ENCODE measurements at places on chromosomes 5 and 9.

GRCh38 chr5:176793736-176794135 lies 16.6 kb upstream of the UNC5A start:
- no peak for DNase-seq

DNA sequence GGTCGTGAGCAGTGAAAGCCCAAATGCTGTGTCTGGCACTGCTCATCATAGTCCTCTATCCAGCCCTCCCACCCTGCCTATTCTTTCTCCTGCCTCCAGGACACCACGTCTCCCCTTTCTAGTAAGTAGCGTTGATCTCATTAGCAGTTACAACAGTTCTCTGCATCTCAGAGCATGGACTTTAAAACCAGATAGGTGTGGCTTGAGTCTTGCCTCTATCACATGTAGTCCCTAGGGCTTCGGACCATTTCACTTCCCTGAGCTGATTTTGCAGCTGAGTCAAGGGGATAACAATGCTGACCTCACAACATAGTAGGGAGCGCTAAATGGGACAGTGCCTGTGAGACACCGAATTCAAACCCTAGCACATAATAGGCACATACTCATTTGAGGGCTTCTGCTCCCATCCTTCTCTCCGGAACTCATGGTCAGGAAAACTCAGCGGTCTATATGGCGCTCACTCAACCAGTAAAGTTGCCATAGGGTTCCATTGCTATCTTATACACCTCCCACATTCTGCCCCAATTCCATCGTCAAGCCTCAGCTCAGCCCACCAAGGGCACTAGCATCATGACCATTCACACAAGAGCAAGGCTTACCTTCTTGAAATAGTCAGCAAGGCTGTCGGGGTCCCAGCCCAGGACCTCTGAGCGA lies 515 bp downstream of the LCP2 start:
- no peak for DNase-seq

DNA sequence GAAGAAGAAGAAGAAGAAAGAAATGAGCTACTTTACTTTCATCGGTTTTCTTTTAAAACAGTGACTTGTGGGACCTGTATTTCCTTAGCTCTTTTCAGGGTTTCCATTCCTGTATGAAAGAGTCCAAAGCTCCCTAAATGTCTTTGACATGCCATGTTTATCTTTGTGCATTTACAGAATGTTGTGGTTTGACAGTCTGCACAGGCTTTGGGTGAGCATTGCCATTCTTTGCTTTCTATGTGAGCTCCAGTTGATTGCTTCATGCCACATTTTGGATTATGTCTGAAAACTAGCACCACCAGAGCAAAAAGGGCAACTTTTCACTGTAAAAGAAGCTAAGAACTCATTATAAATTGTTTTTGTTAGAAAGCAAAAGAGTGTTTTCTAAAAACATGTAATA lies 733.4 kb downstream of the TLE4 start:
- no peak for DNase-seq

DNA sequence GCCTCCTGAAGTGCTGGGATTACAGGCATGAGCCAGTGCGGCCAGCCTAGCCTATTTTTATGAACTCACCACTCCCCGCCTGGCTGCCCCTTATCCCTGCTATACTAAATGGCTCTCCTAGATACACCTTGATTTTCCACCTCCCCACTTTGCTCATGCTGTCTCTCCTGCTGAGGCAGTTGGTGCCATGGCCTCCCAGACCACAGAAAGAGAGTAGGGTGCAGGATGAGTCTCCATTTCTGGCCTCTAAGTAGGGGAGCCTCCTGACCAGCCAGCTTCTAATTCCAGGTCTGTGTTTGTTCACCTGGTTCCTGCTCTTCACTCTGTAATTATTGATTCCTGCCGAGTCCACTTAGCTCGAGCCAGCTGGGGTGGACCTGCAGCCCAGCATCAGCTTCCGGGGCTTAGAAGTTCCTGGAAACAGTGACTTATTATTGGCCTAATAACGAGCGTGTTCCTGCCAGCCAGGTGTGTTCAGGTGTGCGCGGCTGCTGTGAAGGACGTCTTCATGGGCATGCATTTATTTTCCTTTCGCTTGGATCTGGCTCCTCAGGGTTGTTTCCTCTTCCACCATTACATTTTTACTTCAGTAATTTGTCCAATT lies 34.0 kb downstream of the ZNF618 start:
- no peak for DNase-seq

GRCh38 chr5:125376059-125376641 lies 629.7 kb upstream of the ZNF608 start:
- no peak for DNase-seq

DNA sequence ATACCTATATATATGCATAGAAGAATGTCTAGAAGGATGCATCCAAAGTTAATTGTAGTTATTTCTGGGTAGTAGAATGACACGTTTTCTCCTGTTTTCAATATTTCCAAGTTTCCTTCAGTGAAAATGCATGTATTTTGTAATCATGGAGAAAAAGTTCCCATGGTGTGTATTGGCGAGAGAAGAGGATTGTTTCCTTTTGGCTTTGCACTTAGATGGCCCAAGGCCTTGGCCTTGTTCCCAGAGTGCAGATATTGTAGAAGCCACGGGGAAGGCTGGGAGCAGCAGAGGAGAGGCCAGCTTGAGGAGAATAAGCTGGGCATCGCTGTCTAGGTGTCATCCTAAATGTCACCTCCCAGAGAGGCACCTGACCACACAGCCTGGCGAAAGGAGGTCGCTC lies 44.0 kb downstream of the IRF1 start:
- DNase-seq: no peak

GRCh38 chr5:144100702-144101101 lies 69.8 kb downstream of the YIPF5 start:
- DNase-seq: no peak

- no peak for DNase-seq
Measured at GRCh38 chr5:126300293-126300692, 122.9 kb upstream of the GRAMD2B start.

DNA sequence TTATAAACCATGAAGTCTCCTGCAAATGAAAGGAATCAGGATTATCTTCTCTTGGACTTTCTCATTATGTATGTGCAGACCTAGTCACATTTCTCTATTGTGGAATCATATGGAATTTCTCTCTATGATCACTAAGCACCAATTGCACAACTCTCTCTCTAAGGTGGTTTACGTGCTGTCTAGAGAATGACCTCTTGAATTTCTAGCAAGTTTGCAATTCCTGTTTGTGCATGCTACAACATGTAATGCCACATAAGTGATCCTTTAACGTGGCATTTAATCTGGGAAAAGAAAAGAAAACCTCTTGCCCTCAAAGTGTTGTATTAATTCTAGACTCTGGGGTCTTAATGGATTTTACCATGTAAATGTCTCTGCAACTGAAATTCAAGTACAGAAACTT lies 5.0 kb upstream of the PPP2R2B start:
- DNase-seq: no peak

GRCh38 chr5:61280205-61280604 lies 51.9 kb upstream of the ZSWIM6 start:
- no peak for DNase-seq

DNA sequence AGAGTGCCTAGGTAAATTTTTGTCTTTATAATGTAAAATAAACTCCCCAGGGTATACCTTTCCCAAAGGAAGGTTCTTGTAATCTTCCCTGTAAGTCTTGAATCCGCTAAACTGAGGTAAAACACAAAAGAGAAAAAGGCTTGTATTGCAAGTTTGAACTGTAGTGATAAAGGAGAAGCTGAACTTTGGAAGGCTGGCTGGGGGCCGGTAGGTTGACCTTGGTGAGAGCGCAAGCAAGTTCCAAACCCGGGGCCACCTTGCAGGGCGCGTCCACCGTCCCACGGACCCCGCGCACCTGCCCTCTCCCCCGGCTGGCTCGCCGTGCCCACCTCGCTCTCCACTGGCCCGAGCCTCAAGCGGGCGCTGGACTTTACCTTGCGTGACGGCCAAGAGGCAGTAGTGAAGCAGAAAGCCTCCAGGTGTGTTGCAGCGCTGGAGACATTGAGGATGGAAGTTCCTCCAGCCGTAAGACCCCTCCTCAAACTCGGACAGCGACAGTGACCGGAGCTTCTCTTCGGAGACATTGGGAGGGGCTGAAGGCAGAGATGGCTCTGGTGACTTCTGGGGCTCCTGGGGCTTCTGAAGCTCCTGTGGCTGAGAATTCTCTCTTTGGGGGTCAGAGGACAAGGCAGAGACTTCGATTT lies 428 bp downstream of the SLCO4C1 start:
- DNase-seq: no peak

DNA sequence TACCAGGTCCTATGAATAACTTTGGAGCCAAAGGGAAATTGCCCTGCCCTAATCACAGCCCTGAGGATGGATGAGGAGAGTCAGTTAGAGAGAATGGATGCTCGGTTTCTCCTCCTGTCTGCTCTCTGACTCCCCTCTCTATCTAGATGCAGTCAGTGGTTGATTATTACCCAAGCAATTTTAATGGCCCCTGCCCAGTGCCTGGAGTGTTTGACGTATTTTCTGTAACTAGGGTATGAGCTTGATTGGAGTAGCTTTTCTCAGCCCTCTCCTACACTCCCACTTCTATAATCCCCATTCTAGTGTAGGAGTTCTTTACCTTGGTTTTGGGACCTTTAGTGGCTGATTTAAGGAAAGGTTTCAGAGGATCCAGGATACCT lies 60.4 kb downstream of the DOCK2 start:
- DNase-seq: no peak

- DNase-seq: no peak
Measured at GRCh38 chr5:175548626-175549311, 70.4 kb downstream of the SFXN1 start.

DNA sequence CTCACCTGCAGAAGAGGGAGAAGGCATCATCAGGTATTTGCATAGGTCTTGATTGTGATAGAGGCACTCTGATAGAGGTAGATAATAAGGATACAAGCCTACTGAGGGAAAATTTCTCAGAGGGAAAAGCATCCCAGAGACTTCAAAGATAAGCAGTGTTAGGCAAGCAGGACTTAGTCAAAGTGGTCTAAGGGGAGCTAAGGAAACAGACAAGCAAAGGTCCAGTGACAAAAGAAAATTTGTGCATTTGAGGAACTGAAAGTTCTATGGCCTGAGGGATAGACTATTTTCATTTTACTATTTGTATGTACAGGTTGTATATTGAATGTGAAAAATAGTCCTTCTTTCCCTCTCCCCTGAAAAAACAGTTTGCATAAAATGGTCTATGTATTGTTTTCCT lies 27.4 kb downstream of the OXCT1 start:
- no peak for DNase-seq

DNA sequence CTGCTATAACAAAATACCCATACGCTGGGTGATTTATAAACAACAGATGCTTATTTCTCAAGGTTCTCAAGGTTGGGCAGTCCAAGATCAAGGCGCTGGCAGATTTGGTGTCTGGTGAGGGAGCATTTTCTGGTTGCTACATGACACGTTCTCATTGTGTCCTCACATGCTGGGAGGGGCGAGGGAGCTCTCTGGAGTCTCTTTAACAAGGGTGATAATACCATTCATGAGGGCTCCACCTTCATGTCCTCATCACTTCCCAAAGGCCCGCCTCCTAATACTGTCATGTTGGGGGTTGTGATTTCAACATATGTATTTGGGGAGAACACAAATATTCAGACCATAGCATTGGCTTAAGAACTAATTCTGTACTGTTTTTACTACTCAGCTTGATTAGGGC lies 4.6 kb downstream of the CFAP90 start:
- no peak for DNase-seq

GRCh38 chr5:148177207-148177606 lies 8.9 kb downstream of the SPINK14 start:
- DNase-seq: no peak

DNA sequence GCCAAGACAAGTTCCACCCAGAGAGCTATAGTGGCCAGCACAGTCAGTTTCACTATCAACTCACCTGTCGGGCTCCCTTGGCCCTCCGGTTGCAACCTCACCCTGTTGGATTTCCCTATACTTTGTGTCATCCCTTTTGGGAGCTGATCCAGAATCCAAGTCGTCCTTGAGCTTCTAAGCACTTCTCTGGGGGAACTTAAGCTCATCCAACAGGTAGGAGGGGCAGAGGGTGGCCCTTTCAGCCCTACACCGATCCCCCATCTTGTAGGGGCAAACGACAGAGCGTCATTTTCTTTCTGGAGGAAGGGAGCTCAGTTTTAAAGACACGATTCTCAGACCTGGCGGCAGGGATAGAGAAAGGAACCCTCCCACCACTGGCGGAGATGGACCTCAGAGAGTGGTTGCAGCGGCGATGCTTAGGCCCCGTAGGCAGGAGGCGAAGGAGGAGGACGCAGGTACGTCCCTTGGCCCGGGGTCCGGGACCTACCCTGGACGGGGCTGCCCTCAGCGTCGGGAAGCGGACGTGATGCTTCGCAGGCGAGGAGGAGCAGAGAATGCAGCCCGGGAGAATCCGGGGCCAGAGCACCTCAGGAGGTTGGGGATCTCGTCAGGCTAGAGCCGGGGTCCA lies 519 bp downstream of the ZER1 start:
- no peak for DNase-seq

- DNase-seq: no peak
Measured at GRCh38 chr9:20333991-20334390, 288.3 kb downstream of the MLLT3 start.

All from activated naive CD4-positive, alpha-beta T cell (primary cell).